ENCODE measurements at places on chromosomes 2 and 18. TPM values are rescaled to one million over a fixed set of nuclear protein-coding genes. Genes with fewer than 3 reads are reported as not detected.

Gene NOL4
- not detected for total RNA-seq

- peak overlapping the region; percentile 69 for H3K27ac ChIP-seq
- DNase-seq, result no peak
- no peaks in the 10 kb centered on the region for H3K27me3 ChIP-seq
- peaks cover 62% of the 10 kb centered on the region for H3K4me1 ChIP-seq
These were observed 50.1 kb downstream of the SLC14A1 start for GRCh38 chr18:45774065-45774521.

Gene POTEJ
- not detected for total RNA-seq

DNA sequence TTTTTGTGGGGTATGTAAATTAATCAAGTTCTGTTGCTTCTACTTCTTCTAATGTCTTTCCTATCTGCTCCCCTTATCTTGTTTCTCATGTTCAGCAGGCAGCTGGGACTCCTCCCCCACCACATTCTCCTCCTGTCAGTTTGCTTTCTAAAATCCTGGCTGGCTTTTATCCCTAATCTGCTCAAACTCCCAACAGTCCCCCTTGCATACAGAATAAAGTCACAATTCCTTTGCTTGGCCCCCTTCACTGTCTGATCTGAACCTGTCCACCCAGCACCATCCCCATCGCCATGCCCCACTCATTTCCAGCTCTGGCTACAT, 2.2 kb downstream of the CFAP221 start:
- H3K27me3 ChIP-seq, result peaks cover 31% of the 10 kb centered on the region
- no peak overlapping the region for H3K27ac ChIP-seq
- peaks cover 13% of the 10 kb centered on the region for H3K4me1 ChIP-seq
- H3K4me3 ChIP-seq, result no peak overlapping the region
- no peaks in the 10 kb centered on the region for H3K36me3 ChIP-seq

Gene STAT4
- total RNA-seq, result 16.6 TPM

GRCh38 chr2:171587567-171587966, 65.3 kb downstream of the CYBRD1 start:
- no peaks in the 10 kb centered on the region for H3K27me3 ChIP-seq
- no peak overlapping the region for H3K27ac ChIP-seq
- DNase-seq, result no peak
- H3K4me1 ChIP-seq, result no peaks in the 10 kb centered on the region

Gene RAMP1
- 4.4 TPM for total RNA-seq

GRCh38 chr2:105078906-105079495, 41.1 kb downstream of the MRPS9 start:
- no peaks in the 10 kb centered on the region for H3K36me3 ChIP-seq
- no peak overlapping the region for H3K27ac ChIP-seq
- no peak for DNase-seq
- peak overlapping the region; percentile 7 for H3K4me3 ChIP-seq
- H3K27me3 ChIP-seq, result no peaks in the 10 kb centered on the region

GRCh38 chr2:10269711-10270610, 32.7 kb upstream of the HPCAL1 start:
- no peaks in the 10 kb centered on the region for H3K36me3 ChIP-seq
- no peak overlapping the region for H3K27ac ChIP-seq
- H3K4me3 ChIP-seq, result no peak overlapping the region
- H3K27me3 ChIP-seq, result no peaks in the 10 kb centered on the region

Gene OTX1
- not detected for total RNA-seq

DNA sequence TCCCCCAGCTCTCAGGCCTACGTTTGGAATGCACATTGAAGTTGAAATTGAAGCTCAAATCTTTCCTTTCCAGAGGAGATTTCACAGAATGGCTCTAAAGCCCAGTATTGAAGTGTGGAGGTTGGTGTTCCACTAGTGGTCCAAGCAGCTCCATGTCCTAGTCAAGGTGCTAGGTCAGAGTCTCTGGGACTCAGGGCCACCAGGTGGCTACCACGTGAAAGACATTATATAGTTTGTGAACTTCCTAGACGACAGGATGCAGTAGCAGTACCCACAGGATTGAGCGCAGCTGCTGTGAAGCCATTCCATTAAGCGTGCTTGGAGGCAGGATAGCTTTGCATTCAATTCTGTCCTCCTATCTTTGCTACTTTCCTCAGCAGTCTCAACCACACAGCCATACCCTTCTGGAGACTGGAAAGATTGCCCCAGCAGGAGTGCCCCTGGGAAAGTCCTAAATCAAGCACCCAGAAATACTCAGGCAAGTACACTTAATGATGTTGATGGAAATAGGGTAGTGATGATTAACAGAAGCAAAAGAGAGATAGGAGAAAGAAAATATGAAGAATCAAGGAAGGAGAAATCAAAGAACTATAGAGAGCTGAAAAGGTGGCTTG, 4.7 kb upstream of the TGFA start:
- peaks cover 5% of the 10 kb centered on the region for H3K4me1 ChIP-seq
- H3K27me3 ChIP-seq, result peaks cover 18% of the 10 kb centered on the region
- DNase-seq, result no peak
- H3K27ac ChIP-seq, result no peak overlapping the region

- H3K27me3 ChIP-seq, result no peaks in the 10 kb centered on the region
- no peaks in the 10 kb centered on the region for H3K36me3 ChIP-seq
- H3K27ac ChIP-seq, result no peak overlapping the region
- H3K4me1 ChIP-seq, result no peaks in the 10 kb centered on the region
These were observed 17.2 kb downstream of the MFSD6 start for GRCh38 chr2:190425221-190425866.

Gene SP100
- total RNA-seq, result 149 TPM

Gene AKAIN1
- total RNA-seq, result not detected
